Smooth muscle cell of the umbilical artery (primary cell): ENCODE measurements at places on chromosomes 6 and 20. TPM values are rescaled to one million over a fixed set of nuclear protein-coding genes. Genes with fewer than 3 reads are reported as not detected.

The MCCD1 gene
- total RNA-seq = not detected in 2 replicates

The TPD52L1 gene
- total RNA-seq = 30.3 and 64.7 TPM in 2 replicates

The SSTR4 gene
- not detected in 2 replicates for total RNA-seq

The KIF6 gene
- 0.30 and 0.55 TPM in 2 replicates for total RNA-seq

The CFAP206 gene
- 0.37 and 0.59 TPM in 2 replicates for total RNA-seq

The SLC4A11 gene
- total RNA-seq = 1.2 and 1.9 TPM in 2 replicates

The GNAS-AS1 gene
- total RNA-seq = 0.89 and 1.5 TPM in 2 replicates

The MYB gene
- 0.89 and 4.0 TPM in 2 replicates for total RNA-seq

The DOP1A gene
- total RNA-seq = 30.4 and 33.9 TPM in 2 replicates

The PRSS16 gene
- 0.18 TPM in 1 of 2 replicates, not detected in the other for total RNA-seq

The SEMG1 gene
- not detected in 2 replicates for total RNA-seq

The BMP6 gene
- total RNA-seq = 2.1 and 69.2 TPM in 2 replicates

The GCM1 gene
- total RNA-seq = not detected in 2 replicates

The CRISP2 gene
- total RNA-seq = not detected in 2 replicates

The ARMC12 gene
- total RNA-seq = 0.30 and 0.42 TPM in 2 replicates

The CLIC5 gene
- total RNA-seq = not detected in 2 replicates

The AKIRIN2 gene
- total RNA-seq = 17.2 and 19.7 TPM in 2 replicates

The RARS2 gene
- total RNA-seq = 48.7 and 48.9 TPM in 2 replicates

The MOCS1 gene
- total RNA-seq = 11.0 and 14.3 TPM in 2 replicates
